ENCODE measurements at places on chromosomes 13 and 19. TPM values are rescaled to one million over a fixed set of nuclear protein-coding genes. Genes with fewer than 3 reads are reported as not detected.

C19orf85 gene
- not detected for total RNA-seq

APOE gene
- total RNA-seq, result 4.5 TPM

HIF3A gene
- not detected for total RNA-seq

LIM2 gene
- total RNA-seq, result 0.93 TPM

TPTE2 gene
- total RNA-seq, result not detected

EEF2 gene
- total RNA-seq, result 3,129 TPM

RNF17 gene
- total RNA-seq, result not detected

C19orf67 gene
- total RNA-seq, result not detected

MRPL34 gene
- 138 TPM for total RNA-seq

ATXN8OS gene
- not detected for total RNA-seq

ZBTB32 gene
- 223 TPM for total RNA-seq

PRR12 gene
- total RNA-seq, result 25.9 TPM

TMEM59L gene
- total RNA-seq, result not detected

ZFP30 gene
- 10.1 TPM for total RNA-seq

NHLRC3 gene
- 15.9 TPM for total RNA-seq

GIPC3 gene
- 0.46 TPM for total RNA-seq

ZNF610 gene
- total RNA-seq, result 1.8 TPM

CALR3 gene
- not detected for total RNA-seq

Measured in CD8-positive, alpha-beta memory T cell (primary cell).